Stimulated activated CD8-positive, alpha-beta memory T cell treated with anti-CD3 and anti-CD28 coated beads, Interleukin-4, amount 100 ng/mL, for 24 hours (primary cell): ENCODE measurements at places on chromosomes 2 and 18.
A peak's percentile ranks its signal among the peaks of the same experiment; 100 is the strongest.

DNA sequence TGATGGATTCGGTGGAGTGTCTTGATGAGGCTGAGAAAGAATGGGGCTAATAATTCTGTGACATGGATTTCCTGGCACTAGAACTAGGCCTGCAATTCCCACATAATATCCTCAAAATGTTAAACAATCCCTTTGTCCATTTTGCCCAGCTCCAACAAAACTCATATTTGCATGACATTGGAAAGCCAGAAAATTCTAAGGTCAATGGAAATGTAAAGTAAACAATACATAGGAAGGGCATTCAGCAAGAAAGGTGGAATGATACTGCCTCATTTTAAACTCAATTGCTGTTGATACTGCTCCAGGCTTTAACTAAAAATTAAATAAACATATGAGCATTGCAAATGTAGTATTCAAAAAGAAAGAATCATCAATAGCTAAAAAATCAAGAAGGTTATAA is 434.8 kb upstream of the SLC8A1 start:
- no peak for DNase-seq

DNA sequence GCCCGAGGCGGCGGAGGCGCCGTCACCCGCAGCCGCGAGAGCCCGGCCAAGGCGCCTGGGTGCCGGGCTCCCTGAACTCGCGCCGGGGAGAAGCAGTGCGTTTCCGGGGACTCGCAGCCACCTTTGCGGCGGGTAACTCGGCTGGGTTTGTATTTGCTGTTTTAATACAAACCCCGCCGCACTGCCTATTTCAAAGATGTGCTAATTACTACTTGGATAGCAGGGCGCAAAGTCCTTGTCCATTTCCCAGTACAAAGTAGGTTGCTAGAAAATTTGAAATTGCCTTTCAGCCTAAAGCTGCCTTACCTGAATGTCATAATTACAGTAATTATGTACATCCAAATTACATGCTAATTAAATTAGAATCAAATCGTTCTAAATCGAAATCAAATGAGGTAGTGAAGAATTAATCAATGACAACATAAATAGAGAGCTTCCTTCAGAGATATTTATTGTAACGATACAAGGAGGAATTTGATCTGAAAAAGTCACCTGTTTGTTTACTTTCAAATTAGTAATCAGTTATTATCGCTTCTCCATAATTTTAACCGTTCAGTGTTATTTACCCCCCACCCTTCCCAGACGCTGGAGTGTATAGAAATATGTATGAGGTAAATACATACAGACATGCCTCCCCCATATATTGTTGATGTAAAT is 8.1 kb downstream of the SP9 start:
- no peak for DNase-seq

DNA sequence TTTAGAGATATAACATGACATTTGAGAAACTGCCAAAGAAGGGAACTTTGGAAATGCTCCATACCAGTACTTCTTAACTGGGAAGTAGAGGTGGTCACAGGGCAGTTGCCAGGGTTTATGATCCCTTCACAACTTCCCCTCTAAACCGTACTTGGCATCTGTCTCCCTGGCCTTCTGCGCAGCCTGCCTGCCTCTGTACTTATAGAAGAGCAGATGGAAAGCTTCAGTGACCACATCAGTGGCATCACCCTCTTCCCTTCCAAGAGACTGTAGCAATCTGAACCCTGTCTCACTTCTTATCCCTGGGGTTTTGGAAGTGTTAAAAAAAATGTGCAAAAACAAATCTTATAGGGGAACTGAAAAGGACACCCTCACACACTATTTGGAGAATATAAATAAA is 64.1 kb downstream of the EIF2AK3 start:
- DNase-seq: no peak

DNA sequence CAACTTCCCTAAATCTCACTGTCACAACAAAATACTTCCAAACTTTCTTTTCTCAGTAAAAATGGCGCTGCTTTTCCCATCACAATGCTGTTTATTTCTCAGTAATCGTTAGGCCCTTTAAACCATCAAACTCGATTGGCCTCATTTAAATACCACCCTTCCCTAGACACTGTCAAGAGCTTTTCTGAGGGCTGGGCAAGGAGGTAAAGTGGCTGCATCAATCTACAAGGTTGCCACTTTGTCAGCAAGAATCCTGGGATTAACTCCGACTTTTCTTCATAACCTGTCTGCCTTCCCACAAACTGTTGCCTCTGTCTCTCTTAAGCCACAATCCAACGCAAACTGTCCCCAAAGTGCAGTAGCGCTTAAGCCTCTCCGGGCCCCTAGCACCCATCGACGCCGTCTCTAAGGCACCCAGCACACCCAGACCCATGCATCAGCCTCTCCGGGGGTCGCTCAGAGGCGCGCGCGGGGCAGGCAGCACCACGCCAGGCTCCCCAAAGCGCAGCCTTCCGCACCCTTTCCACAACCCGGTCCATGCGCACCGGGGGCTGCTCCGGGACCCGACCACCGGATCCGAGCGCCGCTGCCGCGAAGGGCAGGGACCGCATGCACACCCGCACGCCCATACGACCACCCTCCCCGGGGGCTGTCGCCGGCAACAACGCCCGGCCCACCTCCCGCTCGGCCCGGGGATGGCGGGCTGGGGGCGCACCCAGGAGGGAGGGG is 683 bp downstream of the MBOAT2 start:
- no peak for DNase-seq

GRCh38 chr2:239396881-239397681 is 3.7 kb downstream of the HDAC4 start:
- DNase-seq: no peak

DNA sequence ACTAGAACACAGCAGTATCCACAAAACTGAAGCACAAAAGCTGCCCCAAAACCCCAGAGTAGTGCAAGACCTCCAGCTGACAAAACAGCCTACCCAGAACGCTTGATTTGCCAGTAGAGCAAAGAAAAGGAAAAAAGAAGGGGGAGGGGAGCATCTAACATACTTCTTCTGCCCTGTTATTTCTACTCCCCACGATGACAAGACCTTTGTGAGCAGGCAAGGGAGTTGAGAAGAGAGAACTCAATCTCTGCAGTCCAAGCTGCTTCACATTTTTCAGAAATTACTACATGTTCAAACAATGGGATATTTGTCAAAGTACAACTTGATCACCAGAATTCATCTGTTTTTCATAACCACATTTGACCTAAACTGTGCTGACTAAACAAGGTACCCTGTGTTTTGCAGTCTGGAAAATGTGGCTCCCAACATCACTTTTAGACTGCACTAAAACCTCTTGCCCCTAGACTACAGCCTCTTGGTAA is 286.7 kb downstream of the EXOC6B start:
- DNase-seq: no peak

- DNase-seq: peak; percentile 52
Observed at GRCh38 chr2:223941579-223942277, 3.4 kb downstream of the WDFY1 start.

DNA sequence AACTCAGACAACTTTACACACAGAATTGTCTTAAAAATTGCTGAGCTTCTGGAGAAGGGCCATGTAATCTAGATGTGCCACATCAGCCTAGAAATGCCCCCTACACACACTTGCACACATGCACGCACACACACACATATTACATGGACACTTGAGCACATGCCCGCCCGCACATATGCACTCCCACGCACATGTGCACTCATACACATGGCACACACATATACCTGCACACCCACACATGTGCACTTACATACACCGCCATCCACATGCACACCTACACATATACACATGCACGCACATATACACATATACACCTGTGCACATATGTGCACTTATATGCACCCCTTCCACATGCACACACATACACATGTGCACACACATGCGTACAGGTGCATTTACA is 213.7 kb downstream of the SEPTIN10 start:
- DNase-seq: no peak

DNA sequence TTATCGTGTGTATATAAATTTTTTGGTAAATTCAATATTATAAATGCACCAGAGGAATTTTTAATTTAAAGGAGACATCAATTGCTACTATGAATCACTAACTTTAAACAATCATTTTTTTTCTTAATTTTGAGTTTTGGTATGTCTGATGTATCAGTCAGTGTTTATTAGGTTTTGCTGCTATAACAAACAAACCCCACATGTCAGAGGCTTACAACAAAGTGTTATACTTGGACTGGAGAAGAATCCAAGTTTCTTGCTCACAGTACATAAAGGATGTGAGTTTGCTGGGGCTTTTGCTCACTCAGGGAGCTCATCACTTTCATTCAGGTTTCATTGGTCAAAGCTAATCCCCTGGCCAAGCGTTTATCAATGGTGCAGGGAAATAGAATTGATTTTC is 81.8 kb downstream of the VWC2L start:
- no peak for DNase-seq

GRCh38 chr2:218263817-218264641 is 3.2 kb downstream of the GPBAR1 start:
- DNase-seq: no peak

- no peak for DNase-seq
Observed at GRCh38 chr18:44654573-44654972, 26.1 kb upstream of the SETBP1 start.

DNA sequence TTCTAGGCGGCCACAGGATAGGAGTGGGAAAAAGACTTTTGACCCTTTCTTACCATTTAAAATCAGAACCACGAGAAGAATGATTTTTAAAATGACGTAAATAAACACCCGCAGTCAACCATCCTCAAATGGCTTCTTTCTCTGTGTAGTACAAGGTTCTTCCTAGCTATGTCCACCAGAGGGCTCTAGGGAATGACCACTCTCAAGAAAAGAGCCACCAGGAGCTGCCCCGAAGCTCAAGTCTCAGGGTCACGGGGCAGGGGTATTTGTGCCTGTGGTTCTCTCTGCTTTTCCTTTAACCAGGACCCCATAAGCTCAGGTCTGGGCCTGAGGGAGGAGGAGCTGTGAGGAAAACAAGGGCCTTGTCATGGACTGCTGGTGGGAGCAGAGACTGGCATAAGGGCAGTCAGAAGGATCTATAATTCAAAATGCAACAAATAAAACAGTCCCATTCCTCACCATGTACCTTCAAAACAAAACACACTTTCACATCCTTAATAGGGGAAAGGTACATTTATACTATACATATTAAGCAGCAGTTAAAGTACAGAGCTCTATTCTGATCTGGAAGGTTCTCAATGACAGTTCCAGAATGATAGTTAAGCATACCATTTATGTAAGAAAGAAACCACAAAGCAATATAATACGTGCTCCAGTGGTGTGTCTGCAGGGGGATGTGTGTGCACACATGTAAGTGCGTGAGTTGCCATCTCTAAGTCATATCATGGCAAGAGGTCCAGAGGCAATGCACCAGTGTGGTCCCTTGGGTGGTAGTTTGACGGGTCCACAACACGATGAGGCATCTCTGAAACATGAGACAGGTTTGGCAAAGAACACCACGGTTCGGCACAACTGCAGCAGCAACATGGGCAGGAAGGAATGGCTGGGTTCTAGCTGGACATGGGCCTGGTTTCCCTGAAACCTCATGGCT is 18.6 kb downstream of the LYPD1 start:
- no peak for DNase-seq

DNA sequence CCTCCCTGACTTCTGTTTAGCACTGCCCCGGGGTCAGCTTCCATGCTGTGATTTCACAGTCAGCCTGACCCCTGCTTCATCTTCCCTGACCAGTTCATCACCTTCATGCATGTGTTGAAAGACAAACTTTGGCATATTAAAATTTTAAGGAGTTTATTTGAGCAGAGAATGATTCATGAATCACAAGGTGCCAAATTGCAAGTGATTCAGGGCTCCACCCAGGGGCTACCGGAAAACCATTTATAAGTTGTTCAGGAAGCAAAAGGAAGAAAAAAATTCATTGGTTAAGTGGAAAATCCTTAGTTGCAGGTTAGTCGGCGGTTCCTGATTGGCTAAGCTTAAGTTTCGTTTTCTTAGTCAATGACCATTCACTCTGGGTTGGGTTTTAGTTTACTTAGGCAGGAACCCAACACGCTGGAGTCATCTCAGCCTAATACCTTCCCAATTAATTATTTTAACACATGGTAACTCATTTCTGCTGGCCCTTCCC is 10.6 kb downstream of the IL1F10 start:
- no peak for DNase-seq

- no peak for DNase-seq
Observed at GRCh38 chr2:215461836-215462532, 26.1 kb upstream of the FN1 start.

DNA sequence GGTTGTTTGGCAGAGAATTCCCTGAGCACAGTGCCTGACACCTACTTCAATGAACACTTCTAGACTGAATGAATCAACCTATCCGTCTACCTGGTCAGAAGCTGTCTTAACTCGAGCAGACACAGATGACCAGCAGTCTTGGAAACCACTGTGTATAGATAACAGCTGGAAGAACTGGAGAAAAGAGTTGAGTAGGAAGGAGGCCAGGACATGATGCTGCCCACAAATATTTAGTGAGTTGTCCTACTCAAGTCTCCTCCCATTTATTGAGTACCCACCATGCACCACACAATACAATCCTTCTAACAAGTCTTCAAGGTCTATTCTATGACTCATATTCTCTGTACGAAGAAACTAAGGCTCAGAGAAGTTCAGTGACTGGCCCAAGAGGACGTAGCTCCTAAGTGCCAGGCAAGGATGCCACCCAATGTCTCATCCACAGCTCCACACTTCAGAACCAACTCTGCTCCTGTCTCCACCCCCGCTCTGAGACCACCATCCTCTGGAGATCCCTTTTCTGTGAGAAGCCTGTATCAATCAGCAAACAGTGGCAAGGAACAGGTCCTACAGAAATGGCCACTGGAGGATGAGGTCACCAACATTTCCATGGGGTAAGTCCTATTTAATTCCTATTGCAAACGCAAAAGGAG is 62.2 kb downstream of the GALNT14 start:
- no peak for DNase-seq

GRCh38 chr18:47817017-47817794 is 113.3 kb downstream of the SMAD2 start:
- no peak for DNase-seq

DNA sequence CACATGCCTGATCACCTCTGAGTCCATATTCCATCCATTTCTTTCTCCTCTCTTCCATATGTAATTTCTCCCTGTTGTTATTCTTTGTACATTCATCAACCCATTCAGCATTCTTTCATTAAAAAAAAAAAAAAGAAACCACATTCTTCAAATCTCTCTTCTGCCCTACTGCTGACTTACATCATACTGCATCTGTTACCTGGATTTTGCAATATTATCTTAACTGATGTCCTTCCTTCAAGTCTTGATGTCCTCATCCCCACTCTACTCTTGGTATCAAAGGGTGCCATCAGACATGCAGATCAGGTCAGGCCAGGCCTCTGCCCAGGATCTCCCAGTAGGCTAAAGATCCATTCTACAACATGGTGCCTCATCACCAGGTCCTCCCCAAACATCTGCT is 90.6 kb downstream of the SGPP2 start:
- DNase-seq: no peak

- no peak for DNase-seq
Observed at GRCh38 chr2:159118859-159119500, 150.5 kb downstream of the TANC1 start.

DNA sequence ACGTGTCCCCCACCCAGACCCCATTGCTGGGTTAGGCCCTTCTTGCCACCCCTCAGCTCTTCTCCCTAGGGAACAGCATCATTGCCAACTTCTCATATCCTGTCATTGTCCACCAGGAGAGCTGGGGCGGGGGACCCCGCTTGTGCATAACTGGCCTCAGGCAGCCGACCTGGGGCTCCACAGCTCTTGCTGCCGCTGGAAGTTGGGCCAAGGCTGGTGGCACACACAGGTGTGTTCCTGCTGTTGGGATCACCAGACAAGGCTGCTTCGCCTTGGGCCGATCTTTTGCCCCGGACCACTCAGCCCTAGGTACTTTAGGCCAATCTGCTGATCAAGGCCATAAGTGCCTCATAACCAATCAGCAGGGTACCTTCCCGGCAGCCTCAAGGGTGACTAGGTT is 28.6 kb downstream of the TPRKB start:
- DNase-seq: no peak
